ENCODE measurements at places on chromosomes 5 and 9. TPM values are rescaled to one million over a fixed set of nuclear protein-coding genes. Genes with fewer than 3 reads are reported as not detected.

DNA sequence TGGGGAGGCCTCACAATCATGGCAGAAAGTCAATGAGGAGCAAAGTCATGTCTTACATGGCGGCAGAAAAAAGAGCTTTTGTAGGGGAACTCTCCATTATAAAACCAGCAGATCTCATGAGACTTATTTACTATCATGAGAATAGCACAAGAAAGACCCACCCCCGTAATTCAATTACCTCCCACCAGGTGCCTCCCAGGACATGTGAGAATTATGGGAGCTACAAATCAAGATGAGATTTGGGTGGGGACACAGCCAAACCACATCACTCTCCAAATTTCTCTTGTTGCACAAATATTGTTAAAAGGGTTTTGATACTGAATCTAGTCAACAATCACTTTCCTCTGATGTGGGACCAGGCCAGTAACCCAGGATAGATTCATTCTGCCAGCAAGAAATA lies 1176.1 kb downstream of the CDH9 start:
- DNase-seq = no peak

GRCh38 chr5:122586351-122586750 lies 188.5 kb upstream of the SNX2 start:
- DNase-seq = no peak

DNA sequence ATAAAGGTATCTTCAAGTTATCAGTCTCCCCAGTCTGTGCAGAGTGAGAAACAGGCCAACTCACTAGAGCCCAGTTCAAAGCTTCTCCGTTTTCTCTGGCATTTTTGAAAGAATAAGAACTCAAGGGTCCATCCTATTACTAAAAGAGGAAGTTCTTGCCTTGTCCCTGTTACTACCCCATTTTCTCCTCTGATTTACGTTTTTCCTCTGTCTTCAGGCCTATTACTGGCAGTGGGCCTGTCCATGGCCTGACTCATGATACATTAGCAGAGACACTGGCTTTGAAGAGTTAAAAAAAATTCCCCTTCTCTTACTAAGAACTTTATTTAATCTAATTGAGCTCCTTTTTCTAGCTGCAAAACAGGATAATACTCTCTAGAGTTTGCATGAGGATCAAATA lies 624.0 kb upstream of the KLF4 start:
- no peak for DNase-seq

GRCh38 chr9:71761938-71762353 lies 6.4 kb downstream of the CEMIP2 start:
- DNase-seq = no peak

DNA sequence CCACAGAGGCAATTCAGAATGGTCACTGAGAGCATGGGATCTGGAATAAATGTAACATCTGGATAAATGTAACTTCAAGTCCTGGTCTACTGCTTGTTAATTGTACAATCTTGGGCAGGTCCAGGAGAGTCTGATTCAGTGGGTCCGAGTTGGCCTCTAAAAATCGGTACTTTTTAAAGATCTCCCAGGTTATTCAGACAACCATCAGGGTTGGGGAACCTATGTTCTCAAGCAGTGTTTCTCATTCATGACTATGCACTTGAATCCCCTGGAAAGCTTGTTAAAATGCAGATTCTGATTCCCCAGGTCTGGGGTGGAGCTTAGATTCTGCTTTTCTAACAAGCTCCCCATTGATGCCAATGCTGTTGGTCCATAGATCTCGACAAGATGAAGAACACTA lies 14.8 kb downstream of the ANXA1 start:
- DNase-seq = no peak

DNA sequence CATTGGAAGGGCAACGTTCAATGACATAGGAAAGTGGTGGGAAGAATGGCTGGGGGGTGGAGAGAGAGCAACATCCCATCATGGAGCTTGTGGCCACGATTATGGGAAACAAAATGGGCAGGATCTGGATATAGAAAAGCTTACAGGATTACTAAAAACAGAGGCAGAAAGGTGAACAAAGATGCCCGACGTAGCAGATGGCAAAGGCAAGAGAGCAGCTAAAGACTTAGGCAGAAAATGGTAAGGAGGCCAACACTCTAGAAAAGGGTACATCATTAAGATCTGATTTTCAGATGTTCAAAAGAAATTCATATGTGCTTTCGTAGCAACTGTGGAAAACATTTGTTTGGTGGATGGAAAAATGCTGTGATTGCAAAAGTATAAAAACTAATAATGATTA lies 102.5 kb downstream of the OTULIN start:
- no peak for DNase-seq

GRCh38 chr5:119418606-119419100 lies 33.6 kb upstream of the HSD17B4 start:
- DNase-seq = no peak

- DNase-seq = no peak
Observed at GRCh38 chr9:83322438-83322837, 215.8 kb downstream of the FRMD3 start.

SPINK1 gene
- not detected for total RNA-seq

GRCh38 chr9:136202454-136203407 lies 2.2 kb downstream of the LHX3 start:
- DNase-seq = no peak

DNA sequence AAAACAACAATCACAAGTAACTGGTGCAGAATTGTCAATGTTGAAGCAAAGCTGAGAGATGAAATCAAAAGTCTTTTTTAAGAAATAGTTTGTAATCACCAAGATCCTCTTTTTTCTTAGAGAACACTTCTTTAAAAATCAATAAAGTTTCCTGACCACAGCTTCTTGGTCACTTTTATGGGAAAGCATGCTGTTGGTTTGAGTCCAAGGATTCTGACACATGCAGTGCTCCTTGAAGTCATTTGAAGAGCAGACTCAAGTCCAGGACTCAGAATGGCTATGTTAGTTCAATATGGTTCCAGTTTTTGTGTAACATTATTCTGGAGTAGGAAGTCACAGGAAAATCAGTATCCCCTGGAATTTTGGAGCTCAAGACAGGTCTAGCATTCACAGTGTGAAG lies 480.6 kb downstream of the NR2F1-AS1 start:
- DNase-seq = no peak

- DNase-seq = no peak
Observed at GRCh38 chr5:123119334-123119986, 30.4 kb downstream of the PRDM6 start.

- DNase-seq = no peak
Observed at GRCh38 chr5:11182441-11183080, 421.5 kb upstream of the DAP start.

HCN1 gene
- total RNA-seq = not detected

DNA sequence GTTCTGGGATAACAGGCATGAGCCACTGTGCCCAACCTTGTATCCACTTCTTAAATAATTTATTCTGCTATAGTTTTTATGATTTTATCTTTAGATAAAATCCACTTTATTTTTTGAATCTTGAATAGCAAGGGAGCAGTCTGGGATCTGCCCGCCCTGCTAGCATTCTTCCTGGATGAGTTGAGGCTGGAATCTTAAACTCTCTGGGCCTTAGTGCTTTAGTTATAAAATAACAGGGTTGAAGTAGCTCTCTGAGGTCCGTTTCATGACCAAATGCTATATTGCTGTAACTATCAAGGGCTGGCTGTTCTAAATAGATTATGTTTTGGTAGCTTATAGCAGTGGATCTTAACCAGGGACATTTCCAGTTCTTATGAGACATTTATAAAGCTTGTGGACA lies 20.8 kb downstream of the ACER2 start:
- DNase-seq = no peak

DNA sequence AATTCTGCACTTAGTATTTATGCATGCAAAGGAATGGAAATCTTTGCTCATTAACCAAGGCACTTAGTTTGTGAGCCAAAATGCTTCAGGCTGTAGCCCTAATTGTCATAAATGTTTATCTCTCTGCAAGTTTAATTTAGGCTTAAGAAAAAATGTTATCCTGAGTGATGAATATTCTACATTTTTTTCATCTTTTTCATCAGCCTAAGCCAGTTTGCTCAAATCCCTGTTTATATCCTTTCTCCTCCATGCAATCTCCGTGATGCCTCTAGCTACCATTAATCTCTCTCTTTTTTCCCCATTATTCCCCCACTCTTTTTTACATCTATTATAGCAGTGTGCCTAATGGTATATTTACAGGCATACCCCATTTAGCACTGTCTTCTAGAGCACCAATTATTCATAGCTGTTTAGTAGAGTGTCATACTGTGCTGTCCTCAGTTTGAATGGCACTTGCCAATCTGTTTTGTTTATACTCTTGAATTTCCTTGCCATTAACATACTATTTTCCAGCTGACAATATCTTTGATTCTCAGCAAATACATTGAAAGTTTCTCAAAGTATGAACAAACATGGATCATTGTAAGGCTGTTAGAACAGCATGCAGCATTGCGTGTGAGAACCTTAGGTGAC lies 1457.0 kb downstream of the MAT2B start:
- DNase-seq = no peak

GRCh38 chr9:81776834-81777233 lies 87.5 kb upstream of the TLE1 start:
- DNase-seq = no peak

TMC1 gene
- not detected for total RNA-seq

DNA sequence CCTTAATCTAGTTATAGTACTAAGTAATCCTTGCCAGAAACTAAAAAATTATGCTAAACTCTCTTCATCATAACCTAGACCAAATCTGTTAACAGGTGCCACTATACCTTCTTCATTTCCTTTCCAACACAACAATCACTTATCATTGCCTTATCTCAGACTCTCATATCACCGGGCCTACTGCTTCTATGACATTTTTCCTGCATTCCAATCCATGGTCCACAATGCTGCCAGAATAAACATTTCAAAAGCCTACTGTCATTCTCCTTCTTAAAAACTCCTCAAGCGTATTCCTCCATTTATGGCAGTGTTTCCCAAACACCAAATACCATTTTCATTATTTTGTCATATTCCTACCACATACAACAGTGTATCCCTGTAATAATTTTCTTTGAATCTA lies 6.5 kb downstream of the PPP6C start:
- DNase-seq = no peak

DNA sequence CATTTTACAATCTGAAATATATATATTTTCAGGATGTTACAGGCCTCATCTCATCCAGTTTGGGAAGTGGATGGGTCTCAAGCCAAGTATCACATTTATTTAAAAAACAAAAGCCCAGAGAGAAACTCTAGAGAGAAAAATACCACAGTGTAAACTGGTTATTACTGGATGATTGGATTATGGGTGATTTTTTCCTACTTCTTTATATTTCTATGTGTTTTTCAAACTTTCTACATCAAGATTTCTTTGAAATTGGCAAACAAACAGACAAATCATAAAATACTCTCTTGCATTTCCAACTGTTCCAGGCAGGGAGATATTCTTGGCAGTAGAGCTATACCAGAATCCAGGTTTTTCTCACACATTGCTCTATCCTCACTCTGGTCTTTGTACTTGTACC lies 116.0 kb upstream of the SMIM23 start:
- no peak for DNase-seq

DNA sequence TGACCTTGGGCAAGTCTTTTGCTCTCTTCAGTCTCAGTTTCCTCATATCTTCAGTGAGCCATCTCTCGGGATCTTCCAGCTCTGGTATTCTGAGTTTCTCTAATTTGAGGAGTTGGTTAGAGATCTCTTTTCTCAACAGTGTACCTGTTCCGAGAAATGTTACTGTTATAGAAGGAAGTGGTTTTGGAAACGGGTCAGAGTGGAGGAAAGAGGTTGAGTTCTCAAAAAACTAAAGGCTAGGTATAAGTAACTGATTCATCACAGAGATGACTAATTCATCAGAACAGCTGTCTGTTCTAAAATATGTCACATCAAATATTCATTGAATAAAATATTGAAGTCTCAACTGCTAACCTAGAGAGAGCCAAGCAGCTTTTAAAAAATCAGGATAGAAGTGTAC lies 106.6 kb downstream of the PALM2AKAP2 start:
- DNase-seq = no peak

DNA sequence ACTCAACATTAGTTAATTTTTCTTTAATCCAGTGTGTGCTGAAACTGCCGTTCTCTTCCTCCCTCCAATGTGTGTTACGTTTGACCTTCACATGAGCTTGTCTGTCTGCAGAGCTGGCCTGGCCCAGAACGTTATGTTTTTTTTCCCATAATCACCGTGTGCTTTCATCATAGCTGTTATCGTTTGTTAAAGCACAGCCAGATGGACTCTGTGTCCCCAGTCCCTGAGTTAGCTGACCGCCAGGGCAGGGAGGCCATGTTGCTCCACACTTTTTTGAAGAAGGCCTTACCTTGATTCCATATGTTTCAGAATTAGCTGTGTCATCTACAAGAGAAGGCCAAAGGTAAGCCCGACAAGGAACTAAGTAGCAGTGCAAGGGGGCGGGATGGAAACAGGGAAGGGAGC lies 55.7 kb downstream of the HSD17B3 start:
- DNase-seq = no peak

GRCh38 chr5:133428072-133428660 lies 184.2 kb downstream of the FSTL4 start:
- DNase-seq = no peak

DNA sequence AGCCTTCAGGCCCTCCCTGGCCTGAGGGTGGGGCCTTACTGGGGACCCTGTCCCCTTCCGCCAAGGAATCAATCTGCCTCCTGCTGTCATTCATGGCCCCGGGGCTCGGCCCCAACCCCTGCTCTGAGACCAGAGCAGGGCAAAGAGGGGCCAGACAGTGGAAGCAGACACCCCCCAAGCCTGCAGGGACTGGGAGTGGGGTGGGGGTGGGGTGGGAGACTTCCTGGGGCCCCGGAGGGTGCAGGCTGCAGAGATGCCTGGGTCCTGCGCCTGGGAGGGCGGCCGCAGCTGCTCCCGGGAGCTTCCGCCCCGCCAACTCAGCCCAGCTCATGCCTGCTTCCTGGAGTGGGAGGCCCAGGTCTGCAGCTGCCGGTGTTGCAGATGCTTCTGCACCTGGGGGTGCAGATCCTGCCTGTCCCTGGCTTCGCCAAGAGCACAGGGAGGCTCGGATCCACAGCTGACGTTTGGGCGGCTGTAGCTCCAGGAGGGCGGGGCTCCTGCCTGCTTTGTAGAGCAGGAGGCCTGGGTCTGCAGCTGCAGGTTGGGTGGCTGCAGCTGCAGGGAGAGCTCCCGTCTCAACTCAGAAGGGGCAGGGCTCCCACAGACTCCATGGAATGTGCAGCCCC lies 6.2 kb downstream of the KIF4B start:
- DNase-seq = no peak

NMUR2 gene
- not detected for total RNA-seq

INSL6 gene
- not detected for total RNA-seq

- no peak for DNase-seq
Observed at GRCh38 chr5:74499256-74500050, 141.1 kb downstream of the ENC1 start.

RNF183 gene
- not detected for total RNA-seq

Data from kidney epithelial cell (primary cell).